Retina (tissue), 1 donor: ENCODE measurements at places on chromosomes 1 and 21.

GRCh38 chr1:51666478-51666877 lies 49.6 kb downstream of the OSBPL9 start:
- DNase-seq, result no peak

- no peak for DNase-seq
These were observed 12.8 kb downstream of the S100A7 start for GRCh38 chr1:153447498-153448170.

DNA sequence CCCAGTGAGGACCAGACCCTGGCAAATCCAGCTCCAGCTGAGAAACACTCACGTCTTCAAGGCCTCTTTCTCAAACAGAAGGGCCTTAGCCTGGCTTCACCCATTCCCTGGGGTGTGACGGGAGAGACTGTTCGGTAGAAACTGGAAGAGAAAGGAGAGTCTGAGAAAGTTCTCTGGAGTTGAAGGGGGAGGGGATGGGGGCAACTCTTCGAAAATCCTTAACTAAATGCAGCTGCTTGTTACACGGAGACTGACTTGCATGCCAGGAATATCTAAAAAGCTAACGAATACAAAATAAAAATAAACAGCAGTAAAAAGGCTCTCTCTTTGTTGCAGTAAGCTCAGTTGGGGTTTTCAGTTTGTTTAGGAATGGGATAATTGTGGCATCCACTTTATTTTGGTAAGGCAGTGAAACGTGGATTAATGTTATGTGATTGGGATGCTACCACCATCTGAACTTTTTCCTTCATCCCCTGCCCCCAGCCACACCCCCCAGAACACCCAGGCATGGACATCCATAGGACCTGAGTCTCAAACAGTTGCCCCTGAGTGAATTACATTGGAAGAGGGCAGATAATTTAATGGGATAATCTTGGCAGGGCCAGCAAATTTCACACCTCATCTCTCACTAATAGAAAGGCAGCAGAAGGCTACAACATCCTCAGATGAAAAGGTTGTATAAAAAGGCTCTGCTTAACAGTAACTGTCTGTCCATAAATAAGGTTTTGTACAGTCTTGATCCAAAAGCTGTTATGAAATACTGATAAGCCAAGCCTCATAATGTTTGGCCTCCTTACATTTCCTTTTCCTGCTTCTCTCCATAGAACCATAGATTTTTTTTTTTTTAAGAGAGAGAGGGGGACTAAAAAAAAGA lies 5.8 kb downstream of the ROR1 start:
- DNase-seq, result no peak

- no peak for DNase-seq
These were observed 425.0 kb downstream of the LRRIQ3 start for GRCh38 chr1:73772941-73773340.

DNA sequence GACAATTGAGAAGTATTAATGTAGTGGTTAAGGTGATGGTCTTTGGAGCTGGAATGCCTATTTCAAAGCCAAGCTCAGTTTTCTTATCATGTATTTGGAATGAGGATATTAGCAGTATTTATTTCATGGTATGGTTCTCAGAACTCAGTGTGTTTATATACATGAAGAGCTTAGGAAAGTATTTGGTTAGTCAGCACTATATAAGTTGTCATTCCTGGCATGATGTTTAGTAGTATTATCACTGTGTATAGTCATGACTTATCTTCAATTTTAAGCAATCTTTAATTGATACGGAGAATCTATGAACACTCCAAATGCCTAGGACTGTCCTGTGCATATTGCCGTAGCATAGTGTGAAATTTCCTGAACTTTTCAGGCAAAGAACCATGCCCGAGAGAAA lies 501.9 kb upstream of the USP24 start:
- DNase-seq, result no peak

- no peak for DNase-seq
These were observed 21.0 kb upstream of the PINK1 start for GRCh38 chr1:20612221-20612746.

DNA sequence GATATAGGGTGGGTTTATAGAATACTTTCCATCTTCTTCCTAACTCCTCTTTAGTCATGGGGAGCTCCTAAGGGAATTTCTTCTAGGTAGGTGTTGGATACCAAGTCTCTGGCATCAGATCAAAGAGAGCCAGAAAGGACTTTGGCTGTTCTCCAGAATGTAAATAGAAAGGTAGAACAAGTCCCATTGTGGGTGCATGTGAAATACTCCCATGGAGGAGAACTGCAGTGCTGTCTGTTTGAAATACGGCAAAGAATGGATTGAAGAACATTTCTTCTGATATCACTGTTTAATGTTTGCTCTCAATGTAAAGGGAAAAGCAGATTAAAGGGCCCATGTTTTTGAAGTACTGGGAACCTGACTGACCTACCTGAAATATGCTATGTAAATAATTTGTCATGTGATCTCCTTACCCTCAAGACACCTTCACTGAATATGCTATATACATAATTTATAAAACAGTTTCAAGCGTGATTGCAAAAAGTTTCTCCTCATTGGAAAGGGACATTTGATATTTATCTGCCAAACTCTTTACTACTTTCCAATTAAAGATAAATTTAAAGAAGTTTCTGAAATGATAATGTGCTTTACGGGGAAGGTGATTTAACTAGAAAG lies 65.9 kb downstream of the LAMC1 start:
- no peak for DNase-seq

GRCh38 chr1:3507636-3508275 lies 53.3 kb downstream of the ARHGEF16 start:
- DNase-seq, result no peak

DNA sequence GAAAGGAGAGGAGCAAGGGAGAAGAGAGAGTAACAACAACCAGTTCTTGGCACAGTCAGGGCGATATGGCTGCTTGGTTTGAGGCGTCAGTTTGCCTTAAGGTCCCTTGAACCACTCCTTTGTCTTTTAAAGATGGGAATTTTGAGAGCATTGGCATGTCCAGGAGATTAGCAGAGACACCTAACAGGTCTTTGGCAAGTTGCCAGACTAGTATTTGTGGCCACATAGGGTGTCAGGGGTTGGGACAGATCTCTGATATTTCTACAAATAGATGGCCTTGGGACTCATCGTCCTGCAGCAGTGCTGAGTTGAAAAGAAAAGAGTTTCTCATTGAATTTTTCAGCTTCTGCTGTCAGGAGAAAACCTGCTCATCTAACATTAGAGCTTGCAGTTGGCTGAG lies 55.3 kb upstream of the KCND3 start:
- no peak for DNase-seq

DNA sequence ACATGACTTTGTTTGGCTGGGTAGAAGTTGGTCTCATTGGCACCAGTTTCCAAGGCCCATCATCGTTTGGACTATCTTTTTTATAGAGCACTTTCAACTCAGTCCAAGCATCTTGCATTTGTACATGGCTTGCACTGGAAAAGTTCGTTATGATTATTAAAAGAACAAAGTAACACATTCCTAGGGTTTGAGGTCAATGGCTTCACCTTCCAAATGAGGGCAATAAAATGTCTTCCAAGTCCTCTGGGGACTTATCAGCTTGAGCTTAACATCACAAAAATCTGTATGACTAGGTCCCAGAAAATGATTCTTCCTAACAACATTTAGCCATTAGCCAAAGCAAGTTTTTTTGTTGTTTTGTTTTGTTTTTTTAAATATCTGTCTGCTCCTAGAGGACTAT lies 610.8 kb downstream of the LMO4 start:
- DNase-seq, result no peak

- DNase-seq, result no peak
These were observed 710 bp downstream of the GLRX2 start for GRCh38 chr1:193104502-193104906.

DNA sequence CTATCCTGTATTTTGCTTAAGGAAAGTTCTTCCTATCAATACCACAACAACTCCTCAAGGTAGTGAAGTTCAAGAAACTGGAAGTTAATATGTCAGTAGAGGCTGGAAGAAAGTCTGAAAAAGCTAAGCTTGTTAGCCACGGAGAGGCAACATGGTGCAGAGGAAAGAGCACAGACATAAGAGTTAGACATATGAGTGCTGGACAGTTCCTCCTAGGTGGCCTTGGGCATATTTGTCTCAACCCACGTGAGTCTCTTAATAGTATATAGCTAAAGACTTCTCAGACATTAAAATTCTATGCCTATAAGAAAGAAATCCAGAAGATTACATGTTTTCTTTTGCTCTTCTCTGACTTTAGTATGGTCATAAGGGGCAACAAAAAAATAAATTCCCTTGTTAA lies 22.8 kb upstream of the RRP15 start:
- DNase-seq, result no peak

- peak; percentile 72 for DNase-seq
These were observed 19.4 kb downstream of the PLEKHO1 start for GRCh38 chr1:150168960-150169601.

DNA sequence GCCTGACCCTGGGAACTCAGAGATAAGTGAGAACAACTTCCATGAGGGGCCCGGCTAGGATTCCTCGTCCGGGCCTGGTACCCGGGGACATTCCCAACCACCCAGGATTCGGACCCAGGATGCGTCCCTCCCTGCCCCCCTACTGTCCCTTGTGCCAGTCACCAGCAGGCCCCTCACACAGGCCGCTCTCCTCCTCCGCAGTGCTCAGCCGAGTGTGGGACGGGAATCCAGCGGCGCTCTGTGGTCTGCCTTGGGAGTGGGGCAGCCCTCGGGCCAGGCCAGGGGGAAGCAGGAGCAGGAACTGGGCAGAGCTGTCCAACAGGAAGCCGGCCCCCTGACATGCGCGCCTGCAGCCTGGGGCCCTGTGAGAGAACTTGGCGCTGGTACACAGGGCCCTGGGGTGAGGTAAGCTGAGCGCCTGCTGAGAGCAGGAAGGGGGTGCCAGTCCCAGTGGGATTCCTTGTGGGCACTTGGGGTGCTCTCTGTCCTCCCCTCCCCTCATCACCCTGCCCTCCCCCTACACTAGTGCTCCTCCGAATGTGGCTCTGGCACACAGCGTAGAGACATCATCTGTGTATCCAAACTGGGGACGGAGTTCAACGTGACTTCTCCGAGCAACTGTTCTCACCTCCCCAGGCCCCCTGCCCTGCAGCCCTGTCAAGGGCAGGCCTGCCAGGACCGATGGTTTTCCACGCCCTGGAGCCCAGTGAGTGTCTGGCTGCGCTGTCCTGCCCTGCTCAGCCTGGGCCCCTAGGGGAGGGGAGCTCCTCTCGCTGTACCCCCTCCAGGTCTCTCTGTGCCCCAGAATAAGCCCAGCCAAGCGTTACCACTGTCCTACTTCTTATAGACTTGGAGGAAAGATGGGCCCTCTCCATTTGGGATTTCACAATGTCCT lies 9.8 kb downstream of the ADAMTSL4 start:
- DNase-seq, result no peak

DNA sequence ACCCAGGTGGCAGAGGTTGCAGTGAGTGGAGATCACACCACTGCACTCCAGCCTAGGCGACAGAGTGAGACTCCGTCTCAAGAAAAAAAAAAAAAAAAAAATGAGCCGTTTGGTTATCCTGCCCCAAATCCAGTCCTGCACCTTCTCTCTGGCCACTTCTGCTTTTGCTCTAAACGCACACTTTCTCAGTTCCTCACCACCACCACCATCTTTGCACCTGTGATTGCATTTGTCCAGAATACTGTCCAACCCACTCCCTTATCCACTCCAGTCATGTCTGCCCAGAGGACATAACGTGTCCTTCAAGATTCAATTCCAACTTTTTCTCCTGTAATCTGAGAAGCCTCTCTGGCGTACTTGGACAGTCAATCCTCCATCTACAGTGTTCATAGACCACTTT lies 2.2 kb upstream of the NEK2 start:
- no peak for DNase-seq

- DNase-seq, result no peak
These were observed 5.8 kb downstream of the ELF3 start for GRCh38 chr1:202016022-202016810.

DNA sequence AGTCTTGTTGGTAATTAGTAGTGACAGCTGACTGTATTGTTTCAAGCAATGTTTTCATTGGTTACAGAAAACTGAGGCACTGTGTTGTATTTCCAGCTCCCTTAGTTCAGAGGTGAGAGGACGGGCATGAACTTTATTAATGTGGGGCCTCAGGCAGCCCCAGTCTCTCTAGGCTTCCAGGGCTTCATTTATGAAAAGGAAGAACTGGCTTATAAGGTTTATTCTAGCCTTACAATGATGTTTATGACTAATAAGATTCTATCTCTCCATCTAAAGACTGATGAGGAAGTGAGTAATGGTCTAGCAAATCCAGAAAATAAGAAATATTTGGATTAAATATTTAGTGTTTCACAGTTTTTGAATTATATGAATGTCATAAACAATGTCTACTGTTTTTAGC lies 41.5 kb downstream of the CBS start:
- DNase-seq, result no peak

GRCh38 chr1:89903550-89903949 lies 82.7 kb downstream of the LRRC8D start:
- DNase-seq, result no peak

DNA sequence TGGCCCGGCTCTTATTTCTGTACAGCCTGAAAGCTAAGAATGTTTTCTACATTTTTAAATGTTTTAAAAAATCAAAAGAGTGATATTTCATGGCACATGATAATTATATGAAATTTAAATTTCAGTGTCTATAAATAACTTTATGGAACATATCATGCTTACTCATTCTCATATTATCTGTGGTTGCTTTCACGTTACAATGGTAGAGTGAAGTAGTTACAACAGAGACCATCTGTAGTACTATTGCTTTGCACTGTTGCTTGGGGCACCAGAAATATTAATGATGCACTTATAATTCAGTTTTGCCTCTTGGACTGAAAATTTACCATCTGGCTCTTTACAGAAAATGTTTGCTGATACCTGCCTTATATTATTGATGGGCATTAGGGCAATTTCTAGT lies 481.6 kb downstream of the PLPP3 start:
- no peak for DNase-seq

GRCh38 chr1:152252157-152252556 lies 28.2 kb upstream of the HRNR start:
- DNase-seq, result no peak

GRCh38 chr1:176566004-176566975 lies 103.3 kb downstream of the PAPPA2 start:
- no peak for DNase-seq

- no peak for DNase-seq
These were observed 782 bp upstream of the SDE2 start for GRCh38 chr1:225999912-226000337.

- DNase-seq, result peak; percentile 55
These were observed 64.4 kb downstream of the AGPAT3 start for GRCh38 chr21:43929217-43929971.

- DNase-seq, result no peak
These were observed at the start of gene KRTAP21-2 for GRCh38 chr21:30747159-30747558. KRTAP21-2 (minus strand) TSS chr21:30747259; CDS start chr21:30747202, 57 bp downstream.

DNA sequence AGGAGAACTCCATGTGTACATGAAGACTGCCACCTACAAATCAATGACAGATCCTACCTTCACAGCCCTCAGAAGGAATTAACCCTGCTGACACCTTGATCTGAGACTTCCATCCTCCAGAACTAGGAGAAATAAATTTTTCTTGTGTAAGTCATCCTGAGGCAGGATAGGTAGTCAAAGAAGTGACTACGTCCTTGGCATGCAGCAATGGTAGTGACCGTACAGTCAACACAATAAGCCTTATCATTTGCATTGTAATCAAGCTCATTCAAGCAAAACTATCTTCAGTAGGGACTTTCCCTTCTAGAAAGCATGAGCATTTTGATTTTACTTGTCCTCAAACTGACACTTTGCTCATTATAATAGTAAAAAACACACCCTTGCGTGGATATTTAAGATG lies 64.0 kb upstream of the KCNK1 start:
- DNase-seq, result no peak

GRCh38 chr1:10867138-10867721 lies 70.8 kb upstream of the CASZ1 start:
- DNase-seq, result peak; percentile 71
